Umbilical cord (tissue), 2 donors: ENCODE measurements at places on chromosomes 16 and 17. TPM values are rescaled to one million over a fixed set of nuclear protein-coding genes. Genes with fewer than 3 reads are reported as not detected.

- no peak for DNase-seq
Measured at GRCh38 chr16:85357924-85358505, 245.7 kb upstream of the CIBAR2 start.

VAT1L gene
- total RNA-seq, result 58.0 TPM

MYH1 gene
- not detected for total RNA-seq

DNA sequence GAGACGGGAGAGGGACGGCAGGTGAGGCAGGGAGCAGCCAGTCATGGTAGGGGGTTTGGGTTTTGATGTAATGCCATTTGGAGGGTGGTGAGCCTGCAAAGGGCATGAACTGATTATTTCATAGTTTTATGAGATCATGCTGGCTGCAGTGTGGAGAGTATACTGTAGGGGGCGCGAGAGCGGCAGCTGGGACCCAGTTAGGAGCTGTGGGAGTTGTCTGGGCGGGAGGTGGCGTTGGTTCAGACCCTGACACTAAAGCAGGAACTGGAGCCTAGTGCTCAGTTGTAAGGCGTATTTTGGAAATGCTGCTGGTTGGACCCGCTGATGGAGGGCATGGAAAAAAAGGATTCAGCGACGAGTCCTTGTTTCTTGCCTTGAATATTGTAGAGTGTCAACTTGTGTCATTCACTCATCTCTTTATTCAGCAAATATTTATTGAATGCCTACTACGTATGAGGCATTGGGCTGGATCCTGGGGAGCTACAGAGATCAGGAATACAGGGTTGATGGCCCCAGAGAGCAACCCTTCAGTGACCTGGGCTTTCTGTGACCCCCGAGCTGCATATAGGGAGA lies 23.7 kb upstream of the KDM8 start:
- DNase-seq, result peak; percentile 63
